ENCODE measurements at places on chromosomes 16 and 17.

DNA sequence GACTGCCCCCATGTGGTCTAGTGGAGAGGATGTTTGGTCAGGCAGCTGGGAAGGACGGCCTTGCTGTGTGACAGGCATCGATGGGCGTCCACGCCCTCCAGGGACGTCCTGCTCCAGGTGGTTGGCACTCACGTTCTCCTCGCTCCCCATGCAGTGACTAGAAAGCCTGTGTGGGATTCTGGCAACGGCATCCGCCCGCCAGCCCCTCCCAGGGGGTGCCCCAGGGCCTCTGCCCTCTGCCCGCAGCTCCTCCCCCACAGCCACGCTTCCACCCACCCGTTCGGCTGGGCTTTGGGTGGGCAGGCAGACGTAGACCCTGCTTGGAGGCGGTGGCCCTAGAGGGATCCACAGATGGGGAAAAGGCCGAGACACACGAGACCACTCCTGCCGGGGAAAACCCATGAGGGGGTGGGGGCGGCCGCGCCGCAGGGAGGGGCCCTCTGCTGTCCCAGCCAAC is 4.7 kb upstream of the IL17C start:
- peak; percentile 60 for DNase-seq

DNA sequence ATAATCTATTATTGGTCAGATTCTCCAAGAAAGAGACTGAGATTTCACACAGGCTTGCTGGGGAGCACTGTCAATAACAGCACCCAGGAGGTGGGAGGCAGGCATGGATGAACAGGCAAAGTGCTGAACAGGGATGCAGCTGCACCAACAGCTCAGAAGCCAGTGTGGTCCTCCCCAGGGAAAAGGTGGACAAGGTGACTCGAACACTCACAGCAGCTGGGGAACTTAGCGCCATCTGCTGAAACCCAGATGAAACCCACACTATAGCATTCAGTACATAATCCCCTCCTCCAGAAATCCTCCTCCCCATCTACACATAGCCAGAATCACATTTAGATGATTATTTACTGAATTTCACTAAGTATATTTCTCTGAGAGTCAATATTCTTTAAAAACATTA is 255.2 kb upstream of the WSB1 start:
- DNase-seq = no peak

DNA sequence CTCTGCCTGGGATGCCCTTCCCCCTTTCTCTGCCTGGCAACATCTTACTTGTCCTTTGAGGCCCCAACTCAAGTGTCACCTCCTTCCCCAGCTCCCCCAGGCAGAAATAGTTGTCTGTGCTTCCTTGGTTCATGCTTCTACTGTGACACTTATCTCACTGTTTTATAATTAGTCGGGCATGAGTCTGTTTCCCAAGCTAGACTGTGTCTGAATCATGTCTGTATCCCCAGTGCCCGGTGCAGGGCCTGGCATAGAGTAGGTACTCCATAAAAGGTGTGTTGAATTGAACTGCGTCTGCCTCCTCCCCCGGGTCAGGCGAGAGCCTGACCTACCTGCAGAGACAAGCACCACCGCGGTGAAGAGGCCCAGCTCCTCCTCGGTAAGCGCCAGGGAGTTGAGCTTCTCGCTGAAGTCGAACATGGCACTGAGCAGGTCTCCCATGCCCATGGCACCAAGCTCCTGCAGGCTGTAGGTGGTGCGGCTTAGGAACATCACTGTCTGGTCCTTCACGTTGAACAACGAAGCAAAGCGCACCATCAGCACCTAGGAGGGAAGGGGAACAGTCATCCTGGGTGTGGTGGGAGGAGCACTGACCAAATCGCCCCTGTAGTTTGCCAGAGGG is 6.7 kb downstream of the NR1D1 start:
- DNase-seq = no peak

GRCh38 chr17:17700251-17700969 is 19.2 kb downstream of the RAI1 start:
- no peak for DNase-seq

- DNase-seq = no peak
Measured at GRCh38 chr17:56452461-56452860, 141.0 kb upstream of the NOG start.

DNA sequence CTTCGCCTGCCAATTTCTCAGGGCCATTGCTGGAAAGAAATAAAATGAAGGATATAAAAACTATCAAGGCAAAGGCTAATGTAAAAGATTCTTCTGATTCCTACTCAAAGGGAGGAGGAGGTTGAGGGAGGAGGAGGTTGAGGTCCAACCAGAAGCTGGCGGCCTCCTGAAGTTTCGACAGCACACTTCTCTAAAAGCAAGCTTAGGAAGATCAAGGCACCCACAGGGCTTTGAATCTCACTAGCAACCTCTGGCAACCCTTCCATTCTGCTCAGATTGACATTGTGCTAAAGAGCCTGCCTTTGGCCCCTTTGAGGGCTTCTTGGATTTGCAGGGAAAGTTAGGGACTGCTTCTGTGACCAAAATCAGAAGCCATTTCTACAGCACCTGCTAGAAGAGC is 81.5 kb upstream of the TNRC6C start:
- no peak for DNase-seq

DNA sequence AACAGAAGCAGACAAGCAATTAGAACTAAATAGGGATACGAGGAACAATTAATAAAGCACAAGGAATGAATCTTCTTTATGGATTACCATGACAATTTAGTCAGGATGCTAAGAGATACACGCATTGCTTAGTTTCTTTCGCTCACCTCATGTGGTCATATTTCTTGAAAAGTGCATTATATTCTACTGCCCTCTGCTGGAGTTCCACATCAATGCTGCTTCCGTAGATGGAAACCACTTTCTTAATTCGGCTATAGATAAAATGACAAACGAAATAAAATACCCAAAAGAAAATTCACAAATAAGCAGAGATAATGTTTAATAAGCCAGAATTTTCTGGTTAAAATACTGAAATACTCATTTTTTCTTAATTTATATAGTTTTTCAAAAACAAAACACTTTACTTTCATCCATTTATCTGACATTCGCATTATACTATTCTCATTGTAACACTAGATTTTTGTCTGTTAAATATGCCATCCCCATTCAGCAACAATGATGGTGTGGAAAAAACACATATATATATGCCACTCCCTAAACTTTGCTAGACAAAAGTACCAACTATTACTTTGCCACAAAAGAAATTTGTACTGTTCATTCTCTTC is 22.0 kb upstream of the PHLPP2 start:
- DNase-seq = peak; percentile 10

- DNase-seq = no peak
Measured at GRCh38 chr16:89908236-89908635, 10.4 kb upstream of the MC1R start.

- DNase-seq = no peak
Measured at GRCh38 chr16:65024767-65025178, 97.1 kb downstream of the CDH11 start.

DNA sequence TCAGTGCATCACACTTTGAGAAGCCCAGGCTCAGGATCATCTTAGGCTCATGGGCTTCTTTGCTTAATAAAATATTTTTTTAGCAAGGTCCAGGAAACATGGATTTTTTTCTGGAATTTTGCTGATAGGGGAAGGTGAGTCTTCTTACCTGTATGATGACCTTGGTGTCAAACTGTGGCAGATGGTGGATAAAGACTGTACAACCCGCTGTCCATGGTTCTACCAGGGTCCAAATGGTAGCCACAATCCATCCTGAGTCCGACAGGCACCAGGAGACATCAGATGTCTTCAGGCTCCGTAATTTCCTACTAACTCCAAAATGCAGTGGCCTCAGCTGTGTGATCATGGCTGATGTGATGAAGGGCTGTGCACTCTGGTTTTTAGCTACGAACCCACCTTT is 27.8 kb downstream of the ACSM1 start:
- no peak for DNase-seq
